ENCODE measurements at places on chromosomes 16 and 17.

DNA sequence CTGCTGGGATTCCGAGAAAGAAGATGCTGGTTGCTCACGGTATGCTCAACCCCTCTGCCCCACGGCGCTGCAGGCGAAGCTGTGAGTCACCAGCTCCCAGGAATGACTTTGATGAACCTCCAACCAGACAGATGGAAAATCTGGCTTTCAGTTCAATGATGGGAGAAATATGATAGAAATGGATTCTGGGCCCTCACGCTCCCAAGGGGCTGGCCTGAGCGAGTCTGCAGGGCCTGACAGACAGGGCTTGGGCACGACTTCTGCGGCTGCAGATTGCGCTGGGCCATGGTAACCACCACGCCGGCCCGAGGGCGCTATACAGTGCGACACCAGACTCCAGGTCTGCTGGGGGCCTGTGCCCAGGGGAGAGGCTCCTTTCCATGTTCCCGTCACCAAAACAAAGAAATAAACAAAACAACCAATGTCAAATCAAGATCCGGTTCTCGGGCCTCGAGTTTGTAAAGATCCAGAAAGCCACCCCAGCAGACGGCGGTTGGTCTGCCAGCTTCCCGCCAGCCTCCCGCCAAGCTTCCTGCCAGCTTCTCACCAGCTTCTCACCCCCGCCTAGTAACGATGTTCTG is 11.1 kb upstream of the ABR start:
- no peak for DNase-seq

GRCh38 chr17:42818379-42818778 is 5.7 kb downstream of the BECN1 start:
- no peak for DNase-seq

- no peak for DNase-seq
Observed at GRCh38 chr17:19341641-19342610, 20.6 kb downstream of the B9D1 start.

DNA sequence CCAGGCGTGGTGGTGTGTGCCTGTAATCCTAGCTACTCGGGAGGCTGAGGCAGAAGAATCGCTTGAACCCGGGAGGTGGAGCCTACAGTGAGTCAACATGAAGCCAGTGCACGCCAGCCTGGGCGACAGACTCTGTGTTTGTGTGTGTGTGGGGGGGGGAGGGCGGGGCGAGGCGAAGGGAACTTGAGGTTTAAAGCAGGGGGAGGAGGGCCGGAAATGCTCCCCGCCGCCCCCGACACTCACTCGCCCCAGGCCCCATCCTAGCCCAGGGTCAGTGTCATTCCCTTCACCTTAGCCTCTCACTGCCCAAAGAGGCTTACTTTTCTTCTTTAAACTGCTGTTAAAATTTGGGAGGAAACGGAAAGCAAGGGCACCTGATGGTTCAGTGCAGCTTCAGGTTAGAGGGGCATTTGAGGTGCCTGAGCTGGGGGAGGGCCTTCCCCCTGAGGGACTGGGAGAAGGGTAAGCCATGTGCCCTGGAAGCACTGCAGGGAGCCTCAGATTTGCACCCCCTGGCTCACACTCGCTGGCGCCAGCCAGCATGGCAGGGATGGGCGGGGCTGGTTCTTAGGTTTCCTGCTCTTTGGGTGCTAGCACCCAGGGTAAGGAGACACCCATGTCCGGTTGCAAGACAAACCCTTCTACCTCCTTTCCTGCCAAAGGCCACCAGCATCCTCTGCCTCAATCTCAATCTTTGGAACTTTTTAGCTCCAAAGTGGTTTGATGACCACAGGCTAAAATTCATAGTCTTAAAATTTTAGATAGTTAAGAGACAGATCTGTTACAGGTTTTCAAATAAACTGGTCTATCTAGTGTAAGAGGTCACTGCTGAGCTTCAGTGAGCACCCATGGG is 2.2 kb upstream of the LIMD2 start:
- no peak for DNase-seq

GRCh38 chr16:66996983-66997358 is 8.6 kb downstream of the CES4A start:
- DNase-seq, result no peak

GRCh38 chr16:57473176-57473840 is 10.8 kb downstream of the POLR2C start:
- no peak for DNase-seq

DNA sequence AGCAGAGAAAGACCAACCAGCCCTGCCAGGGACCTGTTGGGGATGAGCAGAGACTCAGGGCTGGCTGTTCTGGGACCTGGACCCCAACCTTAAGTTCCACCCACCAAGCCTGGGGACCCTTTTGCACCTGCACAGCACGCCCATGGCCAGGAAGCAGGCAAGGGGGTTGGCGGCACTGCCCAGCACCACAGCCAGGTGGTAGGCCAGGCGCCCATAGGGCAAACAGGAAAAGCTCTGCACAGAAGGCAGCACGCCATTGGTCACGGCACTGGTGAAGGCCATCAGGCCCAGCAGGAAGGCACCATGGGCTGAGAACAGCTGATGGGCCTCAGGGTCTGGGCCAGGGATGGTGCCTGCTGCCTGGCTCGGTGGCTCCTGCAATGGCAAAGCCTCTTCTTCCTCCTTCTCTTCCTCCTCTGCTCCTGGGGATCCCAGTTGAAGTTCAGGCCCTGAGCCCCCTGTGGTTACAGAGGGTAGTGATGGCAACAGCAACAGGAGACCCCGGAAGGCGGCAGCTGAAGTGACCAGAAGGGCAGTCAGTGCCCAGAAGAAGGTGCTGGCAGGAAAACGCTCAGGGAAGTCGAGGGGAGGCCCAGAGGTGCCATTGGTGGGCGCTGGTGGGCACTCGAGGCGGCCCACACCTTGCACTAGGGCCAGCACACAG is 1.7 kb downstream of the SLC52A1 start:
- DNase-seq, result no peak

- DNase-seq, result peak; percentile 59
Observed at GRCh38 chr16:55499951-55500529, 8.8 kb upstream of the LPCAT2 start.

DNA sequence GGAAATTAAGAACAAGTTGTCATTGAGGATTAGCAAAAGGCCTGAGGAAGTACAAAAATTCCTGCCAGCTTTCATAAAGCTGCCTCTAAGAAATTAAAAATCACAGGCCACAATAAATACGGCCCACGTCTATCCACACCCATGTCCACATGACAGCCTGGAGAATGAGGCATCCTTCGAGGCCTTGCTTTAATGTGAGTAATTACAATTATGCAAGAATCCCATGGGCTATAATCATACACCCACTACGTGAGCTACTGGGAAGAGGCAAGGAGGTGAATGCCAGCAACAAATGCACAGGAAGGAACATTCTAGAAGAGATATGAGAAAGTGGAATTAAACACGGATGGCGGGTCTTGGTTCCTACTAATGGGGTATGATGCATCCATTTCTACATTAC is 65.4 kb upstream of the ZFHX3 start:
- DNase-seq, result no peak

DNA sequence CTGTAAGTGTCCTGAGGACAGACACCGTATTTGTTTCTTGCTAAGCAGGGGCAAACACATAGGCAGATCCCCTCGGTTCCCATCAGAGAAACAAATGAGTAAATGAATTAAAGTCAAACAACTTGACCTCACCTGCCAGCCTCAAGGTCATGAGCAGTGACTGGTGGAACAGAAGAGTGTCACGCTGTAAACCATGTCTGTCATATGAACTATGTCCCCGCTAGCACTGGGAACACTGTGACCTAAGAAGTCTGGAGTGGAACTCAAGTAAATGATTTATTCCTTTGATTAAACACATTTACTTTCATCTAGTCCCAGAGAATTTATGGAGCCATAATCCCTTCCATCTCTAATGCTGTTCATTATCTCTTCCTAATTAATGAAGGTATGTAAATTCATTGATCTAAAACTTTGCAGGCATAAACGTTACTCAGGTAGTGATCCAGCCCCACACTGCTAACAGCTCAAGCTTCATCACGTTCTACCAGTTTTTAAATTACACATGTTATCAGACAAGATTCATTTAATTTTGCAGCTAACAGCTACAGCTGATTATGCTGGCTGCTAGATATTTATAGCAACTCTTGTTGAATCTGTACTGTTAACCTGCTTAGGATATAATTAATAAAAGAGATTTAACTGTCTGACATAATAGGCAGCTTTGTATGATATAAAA is 38.7 kb downstream of the CPPED1 start:
- no peak for DNase-seq

- DNase-seq, result no peak
Observed at GRCh38 chr17:40021451-40021971, 6.3 kb downstream of the CSF3 start.

DNA sequence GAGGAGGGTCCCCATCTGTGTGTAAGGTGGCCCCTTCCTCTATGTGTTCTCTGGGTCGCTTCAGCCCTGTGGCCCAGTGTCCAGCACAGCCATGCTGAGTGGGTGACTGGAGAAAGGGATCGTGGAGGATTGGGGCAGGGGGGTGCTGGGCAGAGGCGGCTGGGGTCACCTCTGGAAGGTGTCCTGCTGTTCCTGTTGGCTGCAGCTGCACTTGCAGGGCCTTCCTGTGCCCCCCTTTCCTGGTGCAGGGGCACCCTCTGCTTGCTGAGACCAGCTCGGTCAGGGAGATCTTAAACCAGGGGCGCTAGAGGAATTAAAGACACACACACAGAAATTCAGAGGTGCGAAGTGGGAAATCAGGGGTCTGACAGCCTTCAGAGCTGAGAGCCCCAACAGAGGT is 11.1 kb downstream of the IL32 start:
- no peak for DNase-seq

- no peak for DNase-seq
Observed at GRCh38 chr16:27531826-27532800, 17.6 kb downstream of the GTF3C1 start.

GRCh38 chr16:84687715-84688114 is 12.1 kb upstream of the USP10 start:
- DNase-seq, result peak; percentile 96

- no peak for DNase-seq
Observed at GRCh38 chr16:68286153-68287074, 22.1 kb downstream of the SLC7A6 start.

DNA sequence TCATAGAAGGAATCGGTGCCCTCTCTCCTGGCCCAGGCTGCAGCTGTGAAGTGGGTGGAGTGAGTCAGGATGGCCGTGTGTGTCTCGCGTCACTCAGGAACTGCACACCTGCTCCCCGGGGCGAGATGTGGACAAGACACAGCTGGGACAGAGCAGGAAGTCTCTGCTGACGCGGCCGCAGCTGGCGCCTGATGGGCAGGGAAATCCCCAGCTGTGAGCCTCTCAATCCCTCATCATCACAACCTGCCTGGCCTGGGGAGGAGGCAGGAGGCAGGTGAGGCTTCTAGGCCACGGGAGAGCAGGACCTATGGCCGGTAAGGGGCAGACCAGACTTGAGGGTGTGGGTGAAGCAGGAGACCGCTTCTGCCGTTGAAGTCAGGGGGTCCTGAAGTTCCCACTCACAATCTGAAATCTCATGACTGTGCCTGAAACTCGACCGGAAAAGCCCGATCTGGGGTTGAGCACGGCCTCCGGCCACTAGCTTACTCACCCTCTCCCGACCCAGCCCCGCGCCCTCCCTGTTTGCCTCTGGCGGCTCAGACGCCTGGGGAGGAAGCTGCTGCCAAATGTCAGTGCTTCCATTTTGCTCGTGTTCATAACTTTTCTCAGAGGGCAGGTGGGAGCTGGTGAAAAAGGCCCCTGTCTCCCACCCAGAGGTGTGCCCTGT is 1.1 kb upstream of the TRPV3 start:
- DNase-seq, result no peak

DNA sequence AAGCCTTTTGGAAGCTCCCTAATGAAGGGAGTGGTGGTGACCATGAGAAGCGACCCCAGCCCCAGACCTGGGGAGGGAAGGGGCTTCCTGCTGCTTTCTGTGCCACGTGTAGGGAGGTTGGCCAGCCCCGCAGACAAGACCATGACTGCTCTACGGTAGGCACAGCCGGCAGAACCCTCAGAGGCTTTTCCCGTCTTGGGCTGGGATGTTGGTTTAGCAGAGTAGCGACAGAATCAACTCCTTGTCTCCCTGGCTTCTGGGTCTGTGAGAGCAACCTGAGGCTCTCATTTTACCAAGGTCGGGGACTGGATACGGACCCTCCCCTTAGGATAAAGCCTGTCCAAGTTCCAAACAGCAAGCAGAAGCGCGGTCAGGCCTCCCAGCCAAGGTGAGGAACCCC is 123.3 kb downstream of the AXIN2 start:
- DNase-seq, result no peak

DNA sequence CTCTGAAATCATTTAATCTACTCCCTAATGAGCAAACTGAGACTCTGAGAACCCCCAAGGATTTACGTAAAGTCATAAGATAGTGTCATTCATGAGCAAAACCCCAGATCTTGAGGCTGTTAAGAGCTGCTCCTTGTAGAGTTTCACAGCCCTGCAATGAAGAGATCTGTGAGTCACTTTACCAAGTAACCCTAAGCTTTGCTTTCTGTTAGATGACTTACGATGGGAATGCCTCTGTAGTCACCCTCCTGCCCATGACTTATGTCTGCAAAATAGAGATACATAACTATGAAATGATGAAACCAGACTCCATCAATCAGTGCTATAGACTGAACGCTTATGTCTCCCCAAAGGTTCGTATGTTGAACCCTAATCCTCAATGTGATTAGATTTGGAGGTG is 117.7 kb downstream of the HS3ST3A1 start:
- DNase-seq, result no peak

DNA sequence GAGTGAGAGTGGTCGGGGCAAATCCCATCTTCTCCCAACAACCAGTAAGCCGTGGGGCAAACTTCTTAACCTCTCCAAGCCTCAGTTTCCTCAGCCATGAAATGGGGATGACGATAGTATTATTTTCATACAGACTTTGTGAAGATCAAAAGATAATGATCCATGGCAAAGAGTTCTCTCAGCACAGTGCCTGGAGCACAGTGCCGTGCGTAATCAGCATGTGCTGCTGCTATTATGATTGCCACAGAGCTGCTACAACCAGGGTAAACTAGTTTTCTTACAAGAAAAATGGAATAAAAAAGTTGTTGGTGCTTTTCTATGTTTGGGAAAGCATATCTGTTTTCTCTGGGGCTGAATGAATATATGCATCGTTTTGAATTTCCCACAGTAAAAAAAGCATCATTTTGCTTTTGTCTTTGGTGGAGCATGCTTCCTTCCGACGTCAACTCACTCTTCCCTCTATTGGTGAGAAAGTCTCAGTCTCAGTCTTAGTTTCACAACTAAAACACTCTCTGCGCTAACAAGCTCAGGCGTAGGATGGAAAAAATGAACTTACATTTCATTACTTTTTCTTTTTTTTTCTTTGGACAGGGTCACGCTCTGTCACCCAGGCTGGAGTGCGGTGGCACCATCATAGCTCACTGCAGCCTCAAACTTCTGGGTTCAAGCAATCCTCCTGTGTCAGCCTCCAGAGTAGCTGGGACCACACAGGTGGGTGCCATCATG is 37.2 kb downstream of the CDK5R1 start:
- DNase-seq, result no peak
